ENCODE measurements at places on chromosomes 12 and 14.

DNA sequence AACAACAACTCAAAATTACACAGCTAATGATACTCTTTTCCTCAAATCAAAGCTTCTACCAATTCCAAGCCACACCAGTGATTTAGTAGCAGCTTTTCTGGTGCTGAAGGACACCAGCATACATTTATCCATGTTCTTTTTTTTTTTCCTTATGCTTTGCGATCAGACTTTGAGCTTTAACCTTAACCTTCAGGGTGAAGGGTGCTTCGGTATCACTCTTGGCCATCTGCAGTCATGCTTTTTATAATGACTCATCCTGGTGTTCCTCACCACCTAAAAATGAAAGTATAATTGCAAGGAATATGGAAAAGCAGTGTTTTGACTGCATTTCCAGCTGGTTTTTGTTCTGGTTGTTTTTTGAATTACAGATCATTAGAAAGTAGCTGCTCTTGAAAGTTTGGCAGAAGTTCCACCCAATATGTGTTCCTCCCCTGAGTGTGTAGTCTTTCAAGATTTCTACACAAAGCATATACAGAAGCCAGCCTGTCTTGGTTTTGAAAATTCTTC, 1.3 kb upstream of the SLC41A2 start:
- no peak for DNase-seq

DNA sequence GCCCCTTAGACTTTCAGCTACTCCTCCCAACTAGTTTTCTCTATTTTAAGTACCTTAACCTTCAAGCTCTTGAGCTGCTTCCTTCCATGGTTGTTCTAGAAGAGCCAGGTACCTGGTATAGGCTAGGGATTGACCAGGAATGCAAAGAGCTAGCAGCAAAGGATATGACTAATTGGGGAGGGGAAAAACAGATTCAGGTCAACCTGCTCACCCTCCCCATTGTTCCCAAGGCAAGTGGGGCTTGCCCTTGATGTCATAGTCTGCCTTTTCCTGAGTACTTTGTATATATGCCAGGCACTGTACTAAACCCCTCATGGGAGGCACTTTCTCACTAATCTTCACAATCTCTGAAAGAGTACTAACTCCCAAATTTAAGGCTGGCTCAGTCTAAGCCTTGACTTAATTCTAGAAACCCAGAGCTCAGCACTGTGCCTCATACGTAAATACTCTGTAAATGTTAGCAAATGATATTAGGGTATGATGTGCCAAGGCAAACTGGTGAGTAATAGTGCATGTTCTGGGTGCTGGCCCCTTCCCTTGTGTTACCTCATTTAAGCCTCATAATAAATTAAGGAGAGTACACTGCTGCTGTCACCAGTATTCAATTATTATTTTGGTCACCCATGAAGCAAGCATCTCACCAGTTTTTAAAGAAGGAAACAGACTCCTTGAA, 42.2 kb downstream of the SUDS3 start:
- no peak for DNase-seq

DNA sequence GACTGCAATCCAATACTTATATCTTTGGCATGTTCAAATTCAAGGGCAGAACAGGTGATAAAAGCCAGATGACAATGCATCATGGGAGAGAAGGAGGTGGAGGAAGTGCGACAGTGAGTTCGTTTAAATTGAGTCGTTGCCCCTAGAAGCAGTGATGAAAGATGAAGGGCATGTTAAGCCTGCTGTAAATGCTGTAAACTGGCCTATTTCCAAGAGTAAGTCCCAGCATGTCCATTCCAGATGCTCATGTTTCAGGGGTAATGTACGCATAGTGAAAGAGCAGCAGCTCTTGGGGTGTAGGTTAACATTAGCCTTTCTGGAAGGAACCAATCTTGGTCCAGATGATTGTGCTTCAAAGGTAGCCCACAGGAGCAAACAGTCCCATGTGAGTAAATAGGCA, 97.1 kb downstream of the C2CD5 start:
- DNase-seq: no peak

DNA sequence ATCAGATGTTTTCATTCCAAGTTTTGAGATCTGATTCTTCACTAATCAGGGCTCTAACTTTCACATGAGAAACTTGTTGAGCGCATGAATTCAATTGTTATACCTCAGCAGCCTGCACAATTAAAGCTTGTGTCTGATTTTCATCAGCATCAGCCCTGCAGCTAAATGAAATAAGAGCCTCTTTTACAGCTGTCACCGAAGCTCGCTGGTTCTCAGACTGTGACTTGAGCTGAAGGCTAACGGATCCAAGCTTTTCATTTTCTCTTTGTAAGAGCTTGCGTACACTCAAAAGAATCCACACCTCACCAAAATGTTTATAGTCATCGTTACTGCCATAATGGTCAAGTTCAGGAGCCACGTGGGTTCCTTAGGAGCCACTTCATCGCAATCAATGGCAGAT, 65.5 kb upstream of the BEGAIN start:
- DNase-seq: no peak

DNA sequence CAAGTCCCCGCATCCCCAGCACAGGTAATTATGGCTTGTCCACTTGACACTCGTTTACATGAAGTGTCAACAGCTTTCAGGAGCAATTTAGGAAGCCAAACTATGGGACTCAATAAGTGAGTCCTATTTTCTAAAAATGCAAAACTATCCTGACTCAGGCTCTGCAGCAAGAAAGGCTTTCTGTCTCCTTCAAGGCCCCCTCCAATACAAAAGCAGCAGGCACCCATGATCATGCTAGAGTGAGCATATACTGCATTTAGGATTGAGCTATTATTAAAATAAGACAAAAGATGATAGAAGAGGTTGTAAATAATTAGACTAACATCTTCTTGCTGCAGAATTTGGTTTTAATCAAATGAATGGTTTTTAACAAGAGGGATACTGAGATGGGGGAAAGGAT, 3.2 kb downstream of the SIX6 start:
- no peak for DNase-seq

- DNase-seq: no peak
Measured at GRCh38 chr12:85244561-85244960, 35.5 kb upstream of the ALX1 start.

GRCh38 chr12:32252199-32253073, 145.8 kb downstream of the BICD1 start:
- no peak for DNase-seq

Measured in femur (tissue), 1 donor.